ENCODE measurements at places on chromosomes 6 and 20. TPM values are rescaled to one million over a fixed set of nuclear protein-coding genes. Genes with fewer than 3 reads are reported as not detected.

- no peak for DNase-seq
These were observed 53.9 kb upstream of the DDR1 start for GRCh38 chr6:30830438-30830837.

GRCh38 chr6:75081921-75082320 is 123.9 kb downstream of the COL12A1 start:
- DNase-seq: no peak

- DNase-seq: no peak
These were observed 64.8 kb downstream of the UTRN start for GRCh38 chr6:144349690-144350527.

The PKIB gene
- total RNA-seq: 0.26 TPM

The CCN6 gene
- not detected for total RNA-seq

The LAMP5 gene
- total RNA-seq: not detected

Measured in esophagus squamous epithelium (tissue), 5 donors.